ENCODE measurements at places on chromosomes 5 and 9.

GRCh38 chr9:37732086-37732741 is 21.4 kb upstream of the TRMT10B start:
- DNase-seq, result no peak

DNA sequence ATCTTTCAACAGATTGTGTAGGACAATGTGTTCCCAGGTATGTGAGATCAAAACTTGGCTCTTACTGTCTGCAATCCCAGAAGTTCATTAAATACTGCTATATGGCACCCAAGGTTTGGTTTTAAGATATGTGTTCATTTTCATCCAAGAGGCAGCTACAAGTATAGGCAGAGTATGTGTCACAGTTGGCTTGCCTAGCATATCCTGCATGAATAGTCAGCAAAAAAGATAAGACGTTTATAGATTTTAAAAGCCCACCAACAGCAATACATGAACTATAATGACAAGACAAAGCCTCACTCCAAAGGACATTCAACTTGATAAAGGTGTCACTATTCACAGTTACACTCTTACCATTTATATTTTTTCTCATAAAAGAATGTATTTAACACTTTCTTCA is 99.1 kb downstream of the BNC2 start:
- no peak for DNase-seq

DNA sequence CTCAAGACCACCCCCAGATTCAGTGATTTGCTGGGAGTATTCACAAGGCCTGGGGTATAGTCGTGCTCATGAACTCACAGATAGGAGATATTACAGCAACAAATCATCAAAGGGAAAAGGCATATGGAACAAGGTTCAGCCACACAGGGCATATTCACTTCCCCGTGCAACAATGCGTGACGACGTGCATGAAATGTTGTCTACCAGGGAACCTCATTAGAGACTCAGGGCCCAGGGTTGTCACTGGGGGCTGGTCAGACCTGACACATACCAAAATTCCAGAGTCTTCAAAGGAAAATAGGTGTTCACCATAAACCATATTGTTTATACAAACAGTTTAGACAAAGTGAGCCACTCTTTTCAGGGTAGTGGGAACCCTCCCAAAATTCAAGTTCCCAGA is 212.4 kb downstream of the RFK start:
- no peak for DNase-seq

DNA sequence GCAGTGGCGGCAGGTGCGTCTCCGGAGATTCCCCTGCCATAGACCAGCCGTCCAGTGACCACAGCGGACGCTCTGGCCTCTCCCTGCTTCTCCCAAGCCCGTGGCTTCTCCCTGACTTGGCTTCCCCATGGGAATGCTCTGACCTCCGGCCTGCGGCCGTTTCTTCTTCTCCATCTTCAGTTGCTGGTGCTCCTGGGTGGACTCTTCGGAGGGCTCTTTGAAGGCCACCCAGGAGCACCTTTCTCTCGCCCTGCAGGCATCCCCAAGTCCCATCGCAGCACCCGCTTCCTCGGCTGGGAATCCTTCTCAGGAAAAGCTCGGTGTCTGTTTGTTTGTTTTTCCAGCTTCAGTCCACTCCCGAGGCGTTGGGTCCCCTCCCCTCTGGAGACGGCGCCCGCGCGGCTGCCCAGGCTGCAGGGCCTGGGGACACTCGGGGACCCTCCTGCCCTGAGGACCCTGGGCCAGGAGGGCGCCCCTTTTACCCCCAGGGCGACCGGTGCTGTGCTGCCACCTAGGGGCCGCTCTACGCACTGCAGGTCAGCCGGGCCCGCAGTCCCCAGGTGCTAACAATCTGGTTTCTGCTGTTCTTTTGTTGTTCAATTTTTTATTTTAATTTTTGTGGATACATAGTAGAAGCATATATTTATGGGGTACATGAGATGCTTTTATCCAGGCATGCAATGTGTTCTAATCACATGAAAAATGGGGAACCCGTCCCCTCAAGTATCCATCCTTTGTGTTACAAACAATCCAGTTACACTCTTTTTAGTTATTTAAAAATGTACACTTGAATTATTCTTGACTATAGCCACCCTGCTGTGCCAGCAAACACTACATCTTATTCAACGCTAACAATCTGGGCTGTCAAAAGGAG is 197.9 kb upstream of the ADAMTS16 start:
- no peak for DNase-seq

DNA sequence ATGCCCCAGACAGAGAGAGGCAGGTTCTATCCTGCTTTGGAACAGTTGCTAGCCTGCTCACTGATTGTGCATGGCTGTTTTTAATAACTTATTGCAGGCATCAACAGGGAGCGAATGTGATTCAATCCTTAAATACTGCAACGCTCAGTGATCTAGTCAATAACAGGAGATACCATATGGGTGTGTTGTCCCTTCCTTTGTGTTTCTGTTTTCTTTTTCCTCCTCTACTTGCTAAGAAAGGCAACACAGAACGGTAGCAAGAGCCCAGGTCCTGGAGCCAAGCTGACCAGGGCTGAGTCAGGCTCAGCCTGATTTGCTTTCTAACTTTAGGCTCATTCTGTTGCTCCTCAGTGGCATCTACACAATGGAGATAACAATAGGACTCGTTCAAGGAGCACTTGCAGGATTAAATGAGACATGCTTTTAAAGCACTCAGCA is 98.6 kb upstream of the EQTN start:
- no peak for DNase-seq

DNA sequence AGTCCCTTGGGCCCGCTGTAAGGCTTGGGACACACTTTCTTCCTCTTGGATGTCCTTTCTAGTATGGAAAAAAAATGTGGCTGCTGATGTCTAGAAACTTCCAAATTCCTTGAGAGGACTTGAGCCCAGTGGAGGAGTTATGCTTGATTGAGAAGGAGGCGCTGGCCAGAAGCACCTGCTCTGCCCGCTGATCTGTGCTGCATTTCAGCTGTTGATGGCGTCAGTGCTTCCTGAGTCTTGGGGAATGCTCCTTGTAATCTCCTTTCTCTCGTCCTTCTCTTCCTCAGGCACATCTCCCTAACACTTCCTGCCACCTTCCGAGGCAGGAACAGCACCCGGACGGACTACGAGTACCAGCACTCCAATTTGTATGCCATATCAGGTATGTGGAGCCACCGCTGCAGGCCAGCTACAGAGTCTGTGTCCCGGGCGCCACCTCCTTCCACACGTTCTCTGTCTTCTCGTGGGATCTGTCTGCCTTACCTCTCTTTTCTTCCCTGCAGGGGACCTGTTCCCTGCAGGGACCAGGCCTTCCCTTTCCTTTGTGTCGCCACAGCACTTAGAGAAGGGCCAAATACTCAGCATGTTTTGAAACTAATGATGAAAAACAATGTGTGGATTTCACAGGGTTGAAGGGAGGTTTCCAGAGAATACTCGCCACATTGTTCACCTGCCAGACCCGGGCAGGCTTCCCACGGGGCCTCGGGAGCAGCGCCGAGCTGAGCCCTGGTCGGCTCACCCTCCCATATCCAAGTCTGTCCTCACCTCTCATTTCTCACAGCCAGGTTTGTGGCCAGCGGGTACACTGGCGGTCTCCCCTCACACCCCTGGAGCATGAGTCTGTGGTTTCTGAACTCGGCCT is 95.2 kb downstream of the MVB12B start:
- DNase-seq, result no peak

GRCh38 chr9:101265261-101265660 is 119.5 kb downstream of the BAAT start:
- no peak for DNase-seq

GRCh38 chr9:3177936-3178335 is 334.0 kb upstream of the PUM3 start:
- DNase-seq, result peak; percentile 30

DNA sequence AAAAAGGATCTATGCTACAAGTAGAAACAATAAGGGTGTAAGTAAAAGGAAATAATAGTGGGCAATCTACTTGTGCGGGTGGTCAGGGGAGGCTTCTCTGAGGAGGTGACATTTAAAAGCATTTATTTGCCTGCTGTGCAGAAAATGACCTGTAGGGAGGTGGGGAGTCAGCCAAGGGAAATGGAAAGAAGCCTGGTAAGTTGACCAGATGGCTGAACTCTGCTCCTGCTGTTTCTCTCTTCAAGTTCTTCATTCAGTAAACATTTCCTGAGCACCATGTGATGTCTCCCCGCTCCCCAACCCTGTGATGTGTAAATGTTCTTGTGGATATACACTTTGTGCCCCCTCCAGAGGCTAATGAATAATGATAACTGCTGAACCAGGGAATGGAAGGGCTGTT is 9.9 kb upstream of the SPIN1 start:
- DNase-seq, result no peak

GRCh38 chr9:134171316-134172197 is 7.2 kb upstream of the RNU6ATAC start:
- DNase-seq, result no peak

GRCh38 chr5:111488353-111488752 is 24.0 kb downstream of the STARD4 start:
- DNase-seq, result no peak

DNA sequence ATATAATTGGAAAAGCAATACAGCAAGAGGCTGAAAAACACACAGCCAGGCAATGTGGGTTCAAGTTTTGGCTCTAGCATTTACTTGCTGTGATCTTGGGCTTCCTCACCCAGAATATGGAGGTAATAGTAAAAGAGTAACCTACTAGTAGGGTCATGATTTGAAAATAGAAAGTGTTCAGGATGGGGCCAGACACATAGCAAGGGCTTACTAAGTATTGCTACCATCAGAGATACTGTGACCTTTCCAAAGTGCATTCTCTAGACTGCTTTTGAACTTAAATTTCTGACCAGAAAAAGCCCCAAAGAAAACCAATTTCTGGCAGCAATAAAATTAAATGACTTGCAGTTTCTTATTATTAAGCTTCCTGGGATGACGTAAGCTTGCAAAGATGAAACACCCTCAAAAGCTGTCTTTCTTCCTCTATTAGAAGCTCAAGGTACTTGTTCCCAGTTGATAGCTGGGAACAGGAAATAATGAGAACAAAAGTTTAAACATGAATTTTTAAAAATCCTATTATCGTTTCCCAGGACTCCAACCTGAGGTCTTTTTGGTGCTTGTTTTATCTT is 20.3 kb downstream of the SLC45A2 start:
- DNase-seq, result no peak

GRCh38 chr5:166505544-166505943 is 1785.9 kb upstream of the WWC1 start:
- DNase-seq, result no peak

DNA sequence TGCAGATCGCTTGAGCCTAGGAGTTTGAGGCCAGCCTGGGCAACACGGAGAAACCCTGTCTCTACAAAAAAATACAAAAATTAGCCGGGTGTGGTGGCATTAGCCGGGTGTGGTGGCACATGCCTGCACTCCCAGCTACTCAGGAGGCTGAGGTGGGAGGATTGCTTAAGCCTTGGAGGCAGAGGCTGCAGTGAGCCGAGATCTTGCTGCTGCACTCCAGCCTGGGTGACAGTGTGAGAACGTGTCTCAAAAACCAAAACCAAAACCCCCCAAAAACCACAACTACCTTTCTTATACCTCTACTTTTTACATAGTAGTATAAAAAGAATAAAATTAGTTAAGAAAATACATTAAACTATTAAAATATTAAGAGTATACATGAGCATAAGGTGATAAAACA is 121.2 kb downstream of the RAPGEF6 start:
- DNase-seq, result no peak

- DNase-seq, result no peak
Measured at GRCh38 chr9:18684593-18685317, 210.8 kb downstream of the ADAMTSL1 start.

- no peak for DNase-seq
Measured at GRCh38 chr9:111663301-111663823, 2.0 kb downstream of the GNG10 start.

- no peak for DNase-seq
Measured at GRCh38 chr5:53095217-53095616, 14.3 kb downstream of the MOCS2 start.

DNA sequence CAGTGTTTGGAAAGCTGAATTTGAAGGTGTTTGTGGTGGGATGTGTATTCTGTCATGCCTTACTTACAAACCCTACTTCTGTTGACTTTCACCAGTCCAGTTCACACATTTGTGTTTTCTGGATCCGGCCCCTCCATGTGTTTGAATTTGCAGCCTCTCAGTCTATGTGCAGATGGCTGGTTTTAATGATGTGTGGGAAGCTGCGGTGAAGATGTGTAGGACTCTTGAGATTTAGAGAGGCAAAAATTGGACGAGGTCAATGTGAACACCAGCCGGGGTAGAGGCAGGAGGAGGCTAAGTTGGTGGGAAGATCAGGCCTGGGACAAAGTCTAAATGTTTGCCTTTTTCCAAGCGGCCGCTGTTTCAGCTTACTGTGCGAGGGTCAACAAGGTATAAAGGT is 115.4 kb upstream of the KLF9 start:
- no peak for DNase-seq

- DNase-seq, result no peak
Measured at GRCh38 chr9:128007566-128008138, 26.9 kb upstream of the EEIG1 start.

DNA sequence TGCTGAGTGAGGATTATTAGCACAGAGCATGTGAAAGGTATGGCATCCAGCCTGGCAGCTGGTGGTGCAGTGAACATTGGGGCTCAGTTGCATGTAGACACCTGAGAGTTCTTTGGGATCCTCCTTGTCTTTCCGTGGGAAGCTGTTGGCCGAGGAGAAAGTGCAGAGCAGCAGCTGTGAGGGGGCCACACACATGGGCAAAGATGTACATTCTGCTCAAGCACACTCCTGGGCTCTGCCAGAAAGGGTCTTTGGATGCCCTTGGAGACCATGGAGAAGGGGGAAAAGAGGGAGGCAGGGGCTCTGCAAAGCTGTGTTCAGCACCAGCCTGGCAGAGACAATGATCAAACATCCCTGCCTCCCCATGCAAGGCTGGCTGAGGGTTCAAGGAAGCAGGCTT is 138.7 kb upstream of the PITX1 start:
- DNase-seq, result no peak

DNA sequence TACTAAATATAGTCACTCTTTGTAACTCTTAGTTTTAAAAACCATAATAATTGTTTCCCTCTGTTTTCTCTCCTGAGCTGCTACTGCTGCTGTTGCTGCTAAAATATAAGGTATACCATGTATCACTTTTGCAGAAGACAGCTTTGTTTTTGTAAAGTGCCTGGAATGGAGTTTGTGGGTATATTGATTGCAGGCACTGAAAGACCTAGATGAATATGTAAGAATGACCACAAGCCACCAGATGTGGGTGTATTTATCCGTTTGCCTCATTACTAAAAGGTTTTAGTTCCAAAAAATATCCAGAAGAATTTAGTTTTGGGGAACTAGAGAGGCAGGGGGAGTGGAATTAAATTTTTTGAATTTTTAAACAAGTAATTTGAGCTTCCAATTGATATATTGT is 151.1 kb upstream of the CDKN2B start:
- DNase-seq, result no peak

All from skeletal muscle cell (primary cell).